ENCODE measurements at places on chromosomes 16 and 17.

DNA sequence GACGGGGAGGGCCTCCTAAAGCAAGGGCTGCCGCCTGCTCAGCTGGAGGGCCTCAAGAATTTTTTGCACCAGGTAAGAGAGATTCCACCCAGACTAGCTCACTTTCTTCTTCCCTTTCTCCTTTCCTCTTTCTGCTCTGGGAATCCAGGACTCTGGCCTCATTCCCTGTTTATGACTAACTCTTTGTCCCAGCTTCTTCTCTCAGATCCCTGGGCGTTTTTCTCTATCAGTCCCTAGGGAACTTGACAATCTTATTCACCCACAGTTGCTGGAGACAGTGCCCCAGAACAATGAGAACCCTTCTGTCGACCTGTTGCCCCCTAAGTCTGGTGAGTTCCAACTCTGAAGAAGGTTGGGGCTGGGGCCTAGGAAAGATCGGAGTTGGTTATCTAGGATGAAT, 15.6 kb downstream of the CNTROB start:
- DNase-seq = no peak

DNA sequence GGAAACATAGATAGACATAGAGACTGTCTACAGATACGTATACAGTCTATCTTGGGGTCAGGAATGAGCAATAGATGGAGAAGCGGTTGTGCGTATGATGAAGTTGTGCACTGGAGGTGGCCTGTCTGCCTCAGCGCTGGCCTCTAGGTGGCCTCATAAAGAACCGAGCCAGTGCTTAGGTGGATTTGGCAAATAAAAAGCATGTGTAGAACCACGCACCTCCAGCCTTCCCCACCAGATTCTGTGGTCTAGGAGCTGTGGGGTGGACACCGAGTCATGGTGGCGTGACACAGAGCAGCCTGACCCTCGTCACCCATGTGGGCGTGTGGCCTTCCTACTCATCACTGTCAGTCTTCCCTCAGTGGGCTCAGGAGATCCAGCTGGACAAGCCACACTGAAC, 34.0 kb downstream of the PGS1 start:
- DNase-seq = no peak

GRCh38 chr16:84955427-84955826, 55.9 kb downstream of the ZDHHC7 start:
- no peak for DNase-seq

DNA sequence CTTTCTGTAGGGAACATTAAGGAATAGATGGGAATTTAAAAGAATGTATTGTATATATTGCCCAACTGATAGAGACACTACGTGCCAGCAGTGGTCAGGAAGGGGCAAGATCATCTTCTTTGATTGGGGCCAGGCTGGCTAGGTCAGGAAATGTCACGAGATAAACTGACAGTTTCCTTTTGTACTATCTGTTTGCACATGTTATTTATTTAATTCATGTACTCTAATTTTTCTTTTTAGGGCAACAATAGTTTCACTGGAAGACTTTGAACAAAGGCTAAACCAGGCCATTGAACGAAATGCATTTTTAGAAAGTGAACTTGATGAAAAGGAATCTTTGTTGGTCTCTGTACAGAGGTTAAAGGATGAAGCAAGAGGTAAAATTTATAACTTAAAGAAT, 12.6 kb downstream of the NDEL1 start:
- DNase-seq = no peak

DNA sequence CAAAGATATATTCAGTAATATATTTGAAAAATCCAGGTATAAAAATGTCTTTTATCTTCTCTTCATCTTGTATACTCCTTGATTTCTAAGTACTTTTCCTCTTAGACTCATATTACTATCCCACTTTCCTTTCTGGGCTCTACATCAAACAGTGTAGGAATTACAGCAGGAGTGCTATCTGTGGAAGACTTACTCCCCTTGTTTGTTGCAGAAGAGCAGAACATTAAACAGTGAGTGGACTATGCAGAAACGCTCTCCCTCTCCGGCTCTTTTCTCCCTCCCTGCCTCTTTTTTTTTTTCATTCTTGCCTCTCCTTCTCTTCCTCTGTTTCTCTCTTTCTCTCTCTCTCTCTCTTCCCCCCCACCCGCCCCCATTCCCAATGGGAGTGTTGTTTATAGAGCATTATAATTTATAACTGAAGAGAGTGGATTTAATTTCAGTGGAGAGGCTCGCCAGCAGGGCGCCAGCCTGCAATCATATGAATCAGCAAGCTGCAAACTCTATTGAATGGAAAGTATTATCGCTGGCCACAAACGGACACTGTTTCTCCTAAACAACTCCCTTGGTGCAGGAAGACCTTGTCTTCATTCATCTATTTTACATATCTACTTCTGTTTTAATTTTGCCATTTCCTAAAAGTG, 242.3 kb upstream of the TBX2 start:
- no peak for DNase-seq

- no peak for DNase-seq
These were observed 5.7 kb downstream of the PDF start for GRCh38 chr16:69324585-69325253.

GRCh38 chr17:48894886-48895285, 2.3 kb downstream of the ATP5MC1 start:
- DNase-seq = no peak

DNA sequence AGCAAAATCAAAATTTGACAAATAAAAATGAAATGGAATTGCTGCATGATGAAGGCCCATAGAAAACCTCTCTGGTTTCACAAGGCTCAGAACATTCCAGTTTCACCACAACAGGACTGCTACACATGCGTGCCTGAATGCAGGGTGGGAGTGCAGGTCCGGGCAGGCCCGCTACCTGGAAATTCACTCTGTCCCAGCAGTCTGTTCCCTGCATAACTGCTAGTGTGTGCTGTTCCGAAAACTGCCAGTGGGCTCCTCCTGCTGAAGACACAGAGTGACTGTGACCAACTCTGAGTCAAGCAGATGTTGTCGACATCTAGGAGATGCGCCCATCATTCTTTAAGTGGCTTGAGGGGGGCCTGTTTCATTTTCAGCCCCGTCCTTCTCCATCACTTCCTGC, 284.8 kb upstream of the MAF start:
- DNase-seq = no peak

DNA sequence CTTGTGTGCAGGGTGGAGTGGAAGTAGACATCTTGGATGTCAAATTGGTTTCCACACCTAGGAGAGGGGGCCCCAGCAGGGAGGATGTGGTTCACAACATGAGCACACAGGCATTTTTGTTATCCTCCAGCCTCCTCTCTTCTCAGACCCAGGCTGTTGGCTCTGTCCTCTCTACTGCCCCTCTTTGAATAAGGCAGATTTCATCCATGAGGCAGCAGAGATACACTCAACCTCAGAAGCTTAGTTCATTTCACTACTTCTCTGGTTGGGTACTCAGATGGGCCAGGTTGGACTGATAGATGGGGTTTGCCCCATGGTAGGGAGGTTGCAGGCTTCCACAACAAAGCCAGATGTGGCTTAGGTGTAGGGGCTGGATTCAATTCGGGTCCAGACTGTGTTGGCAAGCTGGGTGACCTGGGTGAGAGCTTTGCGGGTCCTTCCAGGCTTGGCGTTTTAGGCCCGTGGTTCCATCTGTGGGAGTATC, 22.2 kb upstream of the NFATC3 start:
- DNase-seq = no peak

- no peak for DNase-seq
These were observed 141.7 kb downstream of the CDK5R1 start for GRCh38 chr17:32628271-32629044.

DNA sequence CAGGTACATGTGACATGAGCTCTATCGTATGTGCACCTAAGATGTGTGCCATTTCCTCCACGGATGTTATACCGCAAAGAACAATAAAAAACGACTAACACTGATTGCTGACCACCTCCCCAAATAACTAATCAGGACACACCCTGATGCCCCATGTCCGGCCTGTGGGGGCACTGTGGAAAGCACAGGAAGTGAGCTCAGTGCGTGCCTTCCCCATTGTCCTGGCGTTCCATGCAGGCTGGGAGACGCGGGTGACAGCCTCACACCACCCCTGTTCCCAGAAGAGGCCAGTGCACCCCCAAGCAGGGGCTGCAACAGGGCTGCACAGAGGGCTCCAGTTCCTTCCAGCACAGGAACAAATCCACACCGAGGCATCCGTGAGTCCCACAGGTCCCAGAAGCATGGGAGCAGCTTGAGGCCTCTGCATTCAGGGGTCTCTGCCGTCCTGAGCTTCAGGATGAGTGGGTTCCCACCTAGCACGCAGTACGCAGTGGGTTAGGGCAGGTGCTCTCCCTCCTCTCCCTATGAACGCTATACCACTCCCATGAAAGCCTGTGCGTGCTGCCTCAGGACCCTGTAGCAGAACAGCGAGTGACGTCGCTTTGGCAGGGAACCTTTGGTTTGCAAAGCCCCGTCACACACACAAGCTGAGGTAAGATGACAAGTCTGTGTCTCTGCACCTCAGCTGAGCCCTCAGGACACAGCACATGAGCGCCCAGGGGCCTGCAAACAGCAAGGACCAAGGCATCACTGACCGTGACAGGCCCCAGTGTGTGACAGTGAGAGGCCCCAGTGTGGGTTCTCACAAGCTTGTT, 117.7 kb downstream of the ZNF778 start:
- DNase-seq = no peak

GRCh38 chr17:57929386-57929785, 25.8 kb downstream of the CUEDC1 start:
- no peak for DNase-seq

- DNase-seq = peak; percentile 37
These were observed 7.6 kb downstream of the TBC1D16 start for GRCh38 chr17:80028030-80028429.

- DNase-seq = peak; percentile 30
These were observed 9.8 kb upstream of the CSNK1D start for GRCh38 chr17:82283208-82283749.

DNA sequence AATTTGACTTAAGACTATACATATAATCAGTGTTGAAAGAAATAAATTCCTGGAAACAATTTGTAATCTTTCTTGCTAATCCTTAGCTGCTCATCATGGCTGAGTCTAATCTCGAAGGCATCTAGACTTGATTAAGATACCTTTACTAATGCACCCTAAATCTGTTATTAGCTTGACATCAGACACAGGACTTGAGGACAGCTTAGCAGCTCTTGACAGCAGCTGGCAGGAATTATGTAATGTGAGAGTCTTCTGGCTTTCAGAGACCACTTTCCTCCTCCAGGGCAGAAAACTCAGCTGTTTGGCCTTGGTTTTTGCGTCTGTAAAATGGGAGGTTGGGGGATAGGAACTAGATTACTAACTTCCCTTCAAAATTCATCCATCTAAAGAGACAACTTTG, 7.1 kb upstream of the MPP2 start:
- no peak for DNase-seq

DNA sequence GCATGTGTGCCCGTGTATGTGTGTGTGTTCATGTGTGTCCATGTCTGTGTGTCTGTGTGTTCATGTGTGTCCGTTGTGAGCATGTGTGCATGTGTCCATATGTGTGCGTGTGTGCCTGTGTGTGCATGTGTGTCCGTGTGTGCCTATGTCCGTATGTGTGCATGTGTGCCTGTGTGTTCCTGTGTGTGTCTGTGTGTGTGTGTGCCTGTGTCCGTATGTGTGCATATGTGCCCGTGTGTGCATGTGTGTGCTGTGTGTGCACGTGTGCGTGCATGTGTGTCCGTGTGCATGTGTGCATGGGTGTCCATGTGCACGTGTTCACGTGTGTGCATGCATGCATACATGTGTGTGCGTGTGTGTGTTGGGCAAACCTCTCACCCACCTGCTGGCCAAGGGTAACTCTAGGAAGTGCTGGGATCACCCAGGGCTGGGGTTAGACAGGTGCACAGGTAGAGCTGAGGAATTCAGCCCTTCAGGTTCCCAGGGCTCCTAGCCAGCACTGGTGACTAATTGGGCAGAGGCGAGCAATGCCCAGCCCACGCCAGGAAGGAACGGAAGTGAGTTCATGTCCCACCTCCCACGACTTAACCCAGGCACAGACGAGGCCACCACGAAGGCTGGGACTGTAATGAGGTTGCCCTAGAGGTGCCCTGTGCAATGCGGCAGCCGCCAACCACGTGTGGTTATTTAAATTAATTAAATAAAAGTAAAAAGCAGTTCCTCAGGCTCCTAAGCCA, 8.2 kb upstream of the CSNK1D start:
- DNase-seq = no peak

DNA sequence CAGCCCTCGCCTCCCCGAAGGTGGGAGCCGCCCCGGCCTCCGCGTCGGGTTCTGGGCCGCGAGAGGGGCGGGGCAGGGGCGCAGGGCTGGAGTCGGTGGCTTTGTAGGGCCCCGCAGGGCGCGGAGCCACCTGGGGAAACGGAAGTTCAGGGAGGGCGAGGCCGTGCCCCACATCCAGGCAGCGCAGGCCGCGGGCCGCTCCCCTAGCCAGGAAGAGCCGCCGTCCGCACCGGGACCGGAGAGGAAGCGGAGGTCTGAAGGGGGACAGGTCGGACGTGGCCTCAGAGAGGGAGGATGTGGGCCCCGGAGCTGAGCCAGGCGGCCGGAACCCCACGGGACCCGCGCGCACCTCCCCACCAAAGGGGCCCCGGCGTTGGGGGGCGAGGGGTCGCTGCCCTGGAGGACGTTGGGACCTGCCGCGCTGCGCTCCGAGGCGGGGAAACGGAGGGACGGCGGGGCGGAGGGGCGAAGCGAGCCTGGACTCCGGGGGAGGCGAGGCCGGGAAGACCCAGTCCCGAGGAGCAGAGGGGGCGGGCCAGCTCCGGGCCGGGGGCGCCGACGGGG, 482 bp upstream of the SLC16A3 start:
- DNase-seq = no peak

GRCh38 chr17:39551879-39552278, 55.8 kb downstream of the NEUROD2 start:
- DNase-seq = no peak

- DNase-seq = no peak
These were observed 19.2 kb downstream of the AQP8 start for GRCh38 chr16:25235991-25236390.

DNA sequence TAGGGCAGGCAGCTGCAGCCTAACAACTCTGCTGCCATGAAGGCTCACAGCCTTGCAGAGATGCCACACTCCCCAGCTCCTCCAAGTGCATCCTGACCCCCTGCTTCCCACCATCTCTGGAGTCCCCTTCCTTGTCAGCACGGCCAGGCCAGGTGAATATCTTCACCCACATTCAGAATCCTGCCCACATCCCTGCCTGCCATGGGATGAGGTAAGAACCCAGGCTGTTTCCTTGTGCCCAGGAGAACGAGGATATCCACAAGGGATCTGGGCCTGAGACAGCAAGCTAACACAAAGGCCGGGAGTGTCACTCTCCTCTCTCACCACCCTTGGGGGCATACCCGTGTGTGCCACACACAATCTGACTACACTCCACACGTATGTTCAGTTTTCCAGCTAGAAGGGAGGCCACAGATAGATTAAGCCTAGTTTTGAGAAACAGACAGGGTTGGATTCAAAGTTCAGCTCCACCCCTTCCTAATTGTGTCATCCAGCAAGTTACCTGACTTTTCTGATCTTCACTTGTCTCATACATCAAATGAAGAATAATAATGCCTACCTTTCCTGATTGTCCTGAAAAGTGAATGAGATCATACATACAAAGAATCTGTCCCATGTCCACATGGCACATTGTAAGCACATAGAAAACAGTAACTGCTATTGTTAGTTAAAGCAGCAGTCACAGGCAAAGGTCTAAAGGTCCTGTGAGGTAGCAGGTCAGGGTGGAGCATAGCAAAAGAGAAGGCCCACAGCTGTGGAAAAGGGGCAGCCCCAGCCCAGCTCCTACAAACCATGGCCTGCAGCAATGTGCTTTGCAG, 17.4 kb upstream of the SUPT4H1 start:
- DNase-seq = no peak

- DNase-seq = no peak
These were observed 159.5 kb upstream of the CACNG5 start for GRCh38 chr17:66675273-66675990.

Data from DMS79 (cell line).